Activated CD4-positive, alpha-beta T cell treated with anti-CD3 and anti-CD28 coated beads, Interleukin-10, Interleukin-2, amounts not matched to agents 100 ng/mL and 50 ng/mL, durations not matched to agents 16 hours and 8 hours (primary cell): ENCODE measurements at places on chromosomes 16 and 17.

DNA sequence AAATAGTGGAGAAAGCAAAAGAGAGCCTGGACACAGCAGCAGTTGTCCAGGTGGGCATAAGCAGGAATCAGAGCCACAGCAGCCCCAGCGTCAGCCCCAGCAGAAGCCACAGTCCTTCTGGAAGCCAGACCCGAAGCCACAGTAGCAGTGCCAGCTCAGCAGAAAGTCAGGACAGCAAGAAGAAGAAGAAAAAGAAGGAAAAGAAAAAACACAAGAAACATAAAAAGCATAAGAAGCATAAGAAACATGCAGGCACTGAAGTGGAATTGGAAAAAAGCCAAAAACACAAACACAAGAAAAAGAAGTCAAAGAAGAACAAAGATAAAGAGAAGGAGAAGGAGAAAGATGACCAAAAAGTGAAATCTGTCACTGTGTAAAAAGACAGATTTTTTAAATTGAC lies 32.7 kb downstream of the RBBP6 start:
- DNase-seq, result no peak

- DNase-seq, result peak; percentile 83
Measured at GRCh38 chr17:49715216-49715615, 7.5 kb upstream of the SLC35B1 start.

- DNase-seq, result peak; percentile 97
Measured at GRCh38 chr16:30458561-30459394, 13.1 kb upstream of the SEPHS2 start.

DNA sequence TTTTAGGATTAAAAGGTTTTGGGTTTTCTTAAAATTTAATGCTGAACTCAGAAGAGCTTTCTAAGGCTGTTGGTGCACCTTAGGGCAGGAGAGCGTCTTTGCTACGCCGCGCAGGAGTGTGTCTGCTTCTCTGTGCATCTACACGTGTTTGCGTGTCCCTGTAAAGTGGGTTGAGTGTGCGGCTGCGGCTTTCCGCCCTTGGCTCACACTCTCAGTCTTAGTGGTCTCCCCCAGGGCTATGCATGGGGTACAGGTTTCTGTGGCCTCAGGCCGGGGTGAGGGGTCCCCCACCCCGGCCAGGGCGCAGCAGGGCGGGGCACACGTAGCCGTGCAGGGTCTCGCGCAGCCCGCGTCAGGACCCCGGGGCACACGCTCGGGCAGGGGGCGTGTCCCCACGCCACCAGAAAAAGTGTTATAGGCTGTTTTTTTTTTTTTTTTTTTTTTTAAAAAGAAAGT lies 727 bp upstream of the TENT4B start:
- DNase-seq, result peak; percentile 96

GRCh38 chr16:14365200-14365851 lies 264.7 kb downstream of the PARN start:
- no peak for DNase-seq

GRCh38 chr17:17034496-17035075 lies 7.7 kb upstream of the MPRIP start:
- DNase-seq, result no peak

- no peak for DNase-seq
Measured at GRCh38 chr16:82184213-82184612, 14.2 kb upstream of the MPHOSPH6 start.

DNA sequence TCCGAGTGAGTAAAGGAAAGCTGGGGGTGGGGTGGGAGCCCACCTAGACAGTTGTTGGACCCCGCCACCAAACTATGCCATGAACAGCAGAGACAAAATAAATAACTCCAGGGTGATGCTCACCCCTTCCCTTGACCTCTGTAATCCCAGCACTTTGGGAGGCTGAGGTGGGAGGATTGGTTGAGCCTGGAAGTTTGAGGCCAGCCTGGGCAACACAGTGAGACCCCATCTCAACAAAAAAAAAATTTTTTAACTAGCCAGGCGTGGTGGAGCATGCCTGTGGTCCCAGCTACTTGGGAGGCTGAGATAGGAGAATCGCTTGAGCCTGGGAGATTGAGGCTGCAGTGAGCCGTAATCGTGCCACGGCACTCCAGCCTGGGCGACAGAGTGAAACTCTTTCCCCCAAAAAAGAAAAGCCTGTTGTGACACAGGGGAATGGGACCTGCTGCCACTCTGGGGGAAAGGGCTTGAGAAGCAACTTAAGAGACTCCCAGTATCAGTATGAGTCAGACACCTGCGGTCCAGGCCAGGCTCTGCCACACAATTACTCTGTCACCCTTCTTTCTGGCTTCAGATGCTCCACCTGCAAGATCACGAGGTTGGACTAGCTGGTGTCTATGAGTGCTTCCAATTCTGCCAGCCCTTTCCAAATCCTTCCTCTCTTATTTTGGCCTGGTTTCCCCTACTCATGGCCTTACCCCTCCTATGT lies 5.0 kb downstream of the SGCA start:
- DNase-seq, result peak; percentile 69

DNA sequence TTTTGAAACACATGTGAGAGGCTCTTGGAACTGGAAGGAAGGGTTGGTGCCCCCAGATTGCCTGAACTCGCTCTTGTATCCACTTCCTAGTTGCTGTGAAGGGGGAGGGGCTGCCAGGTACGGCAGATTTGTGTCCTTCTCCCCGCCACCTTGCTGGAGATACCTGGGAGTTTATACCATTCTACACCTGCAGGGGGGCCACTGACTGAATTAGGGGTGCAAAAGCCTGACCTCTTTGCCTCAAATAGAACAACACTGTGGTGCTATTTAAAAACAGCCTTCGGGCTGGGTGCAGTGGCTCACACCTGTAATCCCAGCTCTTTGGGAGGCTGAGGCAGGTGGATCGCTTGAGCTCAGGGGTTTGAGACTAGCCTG lies 35.1 kb upstream of the IL34 start:
- DNase-seq, result no peak

- peak; percentile 69 for DNase-seq
Measured at GRCh38 chr16:74999609-75000480, 1.0 kb downstream of the ZNRF1 start.

- peak; percentile 52 for DNase-seq
Measured at GRCh38 chr17:47850692-47851573, at the start of gene SP6. TSS of gene SP6 (minus strand) at chr17:47851163. CDS start at chr17:47848429, 2,734 bp downstream.

- no peak for DNase-seq
Measured at GRCh38 chr17:4177806-4178205, 34.8 kb downstream of the CYB5D2 start.

GRCh38 chr16:70634861-70635260 lies 11.5 kb upstream of the IL34 start:
- no peak for DNase-seq

DNA sequence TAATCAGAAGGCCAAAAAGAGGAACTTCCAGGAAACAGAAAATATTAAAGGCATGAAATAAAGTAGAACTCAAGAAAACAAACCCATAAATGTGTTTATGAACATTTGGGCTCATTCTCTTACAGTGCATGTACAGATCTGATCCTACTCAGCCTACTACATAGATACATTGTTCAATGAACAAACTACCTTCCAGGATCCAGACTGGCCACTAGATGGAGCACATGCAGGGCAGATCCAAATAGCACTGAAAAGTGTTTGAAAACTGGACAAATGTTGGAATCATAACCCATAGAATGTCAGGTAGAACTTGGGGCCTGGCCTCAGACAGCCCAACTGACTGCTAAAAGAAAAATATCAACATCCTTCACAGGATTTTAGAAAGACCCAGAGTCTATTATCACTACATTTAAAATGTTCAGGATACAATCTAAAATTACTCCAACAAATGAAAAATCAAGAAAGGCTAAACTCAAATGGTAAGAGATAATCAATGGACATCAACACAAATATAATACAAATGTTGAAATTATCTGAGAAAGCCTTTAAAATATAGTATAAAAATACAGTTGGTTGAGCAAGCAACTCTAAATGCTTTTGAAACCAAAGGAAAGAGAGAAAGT lies 122.4 kb upstream of the NUDT7 start:
- DNase-seq, result peak; percentile 40

DNA sequence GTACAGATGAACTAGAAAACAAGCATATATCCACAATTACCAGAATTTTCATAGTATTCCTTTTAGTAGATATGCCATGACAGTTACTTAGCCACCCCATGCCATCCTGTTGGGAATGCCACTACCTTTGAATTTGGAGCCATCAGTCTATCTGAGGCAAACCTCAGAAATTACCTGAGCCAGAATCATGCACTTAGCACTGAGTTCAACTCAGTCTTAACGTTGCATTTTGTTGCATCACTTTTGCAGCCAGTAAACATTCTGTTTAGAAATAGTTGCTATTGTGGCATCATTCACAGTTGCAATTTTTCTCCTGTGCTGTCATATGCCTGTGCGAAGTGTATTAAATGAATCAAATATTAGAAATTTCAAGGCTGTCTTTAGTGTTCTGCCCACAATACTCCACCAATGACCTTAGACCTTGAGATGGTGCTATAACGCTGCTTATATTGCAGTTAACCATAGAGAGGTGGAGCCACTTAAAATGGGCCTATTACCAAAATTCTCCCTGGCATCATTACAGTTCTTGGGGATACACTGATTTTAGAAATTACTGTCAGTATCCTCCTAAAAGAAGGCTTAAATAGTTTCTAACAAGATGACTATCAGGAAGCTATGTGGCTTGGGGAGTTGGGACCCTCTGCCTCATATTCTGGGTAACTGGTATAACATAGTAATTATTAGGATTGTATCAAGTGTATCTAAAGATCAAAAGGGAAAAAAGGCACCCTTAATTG lies 11.1 kb downstream of the PTRH2 start:
- DNase-seq, result no peak

GRCh38 chr16:89823087-89823823 lies 5.0 kb upstream of the SPIRE2 start:
- DNase-seq, result no peak

DNA sequence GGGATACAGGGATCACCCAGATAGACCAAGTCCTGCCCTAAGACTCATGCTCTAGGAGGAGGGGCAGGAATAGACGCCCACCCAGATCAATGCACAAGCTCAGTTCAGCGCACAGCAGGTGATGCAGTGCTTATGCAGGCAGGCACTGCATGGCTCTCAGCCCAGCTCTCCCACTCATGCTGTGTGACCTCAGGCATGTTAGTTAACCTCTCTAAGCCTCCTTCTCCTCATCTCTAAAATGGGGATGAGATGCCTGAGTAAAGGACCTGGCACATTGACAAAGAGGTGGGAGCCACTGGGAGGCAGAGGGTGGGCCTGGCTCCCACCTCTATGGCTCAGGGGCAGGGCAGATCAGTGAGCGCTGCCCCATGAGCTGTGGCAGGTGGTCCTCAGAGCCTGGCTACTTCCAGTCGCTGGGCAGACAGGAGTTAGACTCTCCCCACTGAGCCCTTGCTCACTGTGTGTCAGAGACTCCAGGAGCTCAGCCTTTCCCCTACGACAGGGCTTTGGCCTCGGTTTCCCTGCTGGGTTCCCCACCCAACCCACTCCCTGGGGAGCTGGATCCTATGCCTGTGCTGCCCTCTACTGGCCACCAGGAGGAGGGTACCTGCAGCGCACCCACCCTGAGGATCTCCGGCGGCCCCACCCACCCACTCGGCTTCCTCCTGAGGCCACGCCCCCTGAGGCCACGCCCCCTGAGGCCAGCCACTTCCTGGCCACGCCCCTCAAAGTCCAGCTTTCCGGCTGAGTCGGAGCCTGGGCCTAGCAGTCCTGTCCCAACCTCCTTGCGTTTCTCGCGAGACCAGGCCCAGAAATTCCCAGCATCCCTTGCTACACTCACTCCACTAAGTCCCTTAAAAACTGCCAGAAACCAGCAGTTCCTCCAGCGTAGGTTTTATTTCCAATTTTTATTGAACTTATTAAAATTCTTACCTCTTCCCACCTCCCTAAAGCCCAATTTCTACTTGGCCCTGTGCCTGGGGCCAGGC lies 196.1 kb downstream of the GSG1L start:
- DNase-seq, result peak; percentile 88

- no peak for DNase-seq
Measured at GRCh38 chr16:84446596-84447392, 57.7 kb downstream of the MEAK7 start.

DNA sequence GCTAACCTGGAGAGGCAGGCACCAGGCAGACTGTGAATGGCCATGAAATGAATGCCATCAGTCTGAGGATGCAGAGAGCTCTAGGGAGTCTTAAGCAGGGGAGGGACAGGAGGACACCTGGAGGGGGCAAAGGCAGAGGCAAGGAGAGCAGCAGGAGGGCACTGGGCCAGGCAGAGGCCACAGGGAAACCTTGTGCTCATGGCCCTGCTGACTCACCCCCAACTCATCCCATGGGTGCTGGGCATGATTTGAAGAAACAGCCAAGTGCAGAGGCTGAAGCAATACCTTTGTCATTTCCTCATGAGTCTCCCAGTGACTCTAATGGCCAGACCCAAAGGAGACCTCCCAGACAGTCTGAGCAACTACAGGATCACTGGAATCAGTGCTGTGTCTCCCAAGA lies 141.4 kb downstream of the TMEM132E start:
- DNase-seq, result no peak

- no peak for DNase-seq
Measured at GRCh38 chr17:51537996-51538550, 277.7 kb downstream of the UTP18 start.

- DNase-seq, result no peak
Measured at GRCh38 chr17:28978356-28978964, 27.1 kb upstream of the PHF12 start.

DNA sequence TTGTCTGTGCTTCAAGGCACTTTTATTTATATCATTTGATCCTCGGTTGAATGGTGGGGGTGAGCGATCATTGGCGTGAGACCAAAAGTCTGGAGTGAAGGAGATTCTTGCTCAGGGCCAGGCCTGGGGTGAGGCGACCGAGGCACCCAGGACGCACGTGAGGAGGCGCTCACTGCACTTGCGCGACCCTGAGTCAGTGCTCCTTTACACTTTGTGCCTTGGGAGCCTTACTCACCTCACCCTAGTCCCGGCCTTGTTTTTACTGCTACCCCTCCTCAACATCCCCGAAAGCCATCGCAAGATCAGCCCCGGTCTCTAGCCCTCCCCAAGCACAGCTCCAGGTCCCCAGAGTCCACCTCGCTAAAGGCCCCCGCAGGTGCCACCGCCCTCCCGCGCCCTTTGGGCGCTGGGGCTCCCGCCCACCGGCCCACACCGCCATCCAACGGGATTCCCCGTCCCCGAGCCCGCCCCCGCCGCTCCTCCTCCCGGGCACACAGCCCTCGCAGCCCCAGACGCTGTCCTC lies 496 bp downstream of the EZH1 start:
- DNase-seq, result peak; percentile 72

DNA sequence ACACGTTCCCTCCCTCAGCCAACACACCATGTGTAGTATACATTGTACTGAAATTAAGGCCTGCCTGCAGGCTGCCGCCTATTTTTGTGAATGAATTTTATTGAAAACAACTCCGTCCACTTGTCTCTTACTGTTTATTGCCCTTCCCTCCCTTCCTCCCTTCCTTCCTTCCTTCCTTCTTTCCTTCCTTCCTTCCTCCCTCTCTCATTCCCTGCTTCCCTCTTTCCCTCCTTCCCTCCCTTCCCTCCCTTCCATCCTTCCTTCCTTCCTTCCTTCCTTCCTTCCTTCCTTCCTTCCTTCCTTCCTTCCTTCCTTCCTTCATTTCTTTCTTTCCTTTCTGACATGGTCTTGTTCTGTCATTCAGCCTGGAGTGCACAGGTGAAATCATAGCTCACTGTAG lies 2.3 kb downstream of the ITGAM start:
- no peak for DNase-seq

- DNase-seq, result peak; percentile 44
Measured at GRCh38 chr17:82767041-82767754, 15.3 kb downstream of the TBCD start.
